ENCODE measurements at places on chromosomes 2 and 18.

DNA sequence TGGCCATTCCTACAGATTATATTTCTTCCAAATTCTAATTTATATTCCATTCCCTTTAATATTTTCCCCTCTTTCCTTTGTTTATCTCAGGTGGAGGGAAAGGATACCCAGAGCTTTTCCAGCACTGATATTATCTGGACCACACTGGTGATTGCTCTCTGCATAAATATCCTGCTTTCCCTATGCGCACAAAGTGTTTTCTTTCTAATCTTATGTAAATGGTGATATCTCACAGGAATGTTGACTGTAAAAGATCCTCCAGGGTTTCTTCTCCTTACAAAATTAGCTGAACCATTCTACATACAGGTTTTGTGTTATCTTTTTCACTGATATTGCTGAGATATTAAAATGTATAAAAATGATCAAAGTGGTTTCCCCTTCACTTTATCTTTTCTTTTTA is 59.1 kb upstream of the GALNT13 start:
- DNase-seq: no peak

DNA sequence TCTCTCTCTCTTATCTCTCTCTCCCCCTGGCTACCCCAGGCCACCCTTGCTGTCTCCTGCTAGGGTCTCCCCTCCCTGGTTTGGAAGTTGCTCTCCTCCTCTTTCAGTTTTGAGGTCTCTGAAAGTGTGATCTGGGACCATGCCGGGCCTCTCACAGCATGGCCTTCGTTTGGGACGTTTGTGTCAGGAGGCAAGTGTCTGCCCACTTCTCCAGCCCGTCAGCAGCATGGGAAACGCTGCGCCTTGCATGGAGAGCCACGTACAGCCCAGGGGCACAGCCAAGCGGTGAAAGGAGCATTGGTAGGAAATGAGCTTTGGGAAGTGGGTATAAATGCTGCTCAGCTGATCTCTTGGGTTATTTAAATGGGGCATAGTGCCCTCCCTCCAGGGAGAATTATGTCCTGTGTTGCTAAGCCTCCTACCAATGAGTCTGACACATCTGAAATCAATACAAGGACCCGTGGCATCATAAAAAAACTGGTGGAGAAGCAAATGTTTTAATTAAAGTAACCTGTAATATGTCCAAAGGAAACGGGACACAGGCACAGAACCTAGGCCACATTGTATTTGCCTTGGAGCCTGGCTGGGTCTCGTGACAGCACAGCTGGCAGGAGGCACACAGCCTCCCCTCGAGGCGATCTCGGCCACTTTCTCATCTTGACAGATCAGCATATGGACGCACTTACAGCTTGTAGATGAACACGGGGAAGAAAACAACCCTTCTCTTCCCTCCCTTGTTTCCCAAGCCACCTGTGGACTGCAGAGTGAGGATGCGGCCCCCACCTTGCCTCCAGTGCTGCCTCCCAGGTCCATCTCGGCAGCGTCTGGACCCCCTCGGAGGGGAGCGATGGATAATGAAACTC is 72.7 kb downstream of the SH3RF3 start:
- DNase-seq: no peak

- DNase-seq: no peak
Measured at GRCh38 chr2:11775384-11775783, 29.0 kb downstream of the LPIN1 start.

DNA sequence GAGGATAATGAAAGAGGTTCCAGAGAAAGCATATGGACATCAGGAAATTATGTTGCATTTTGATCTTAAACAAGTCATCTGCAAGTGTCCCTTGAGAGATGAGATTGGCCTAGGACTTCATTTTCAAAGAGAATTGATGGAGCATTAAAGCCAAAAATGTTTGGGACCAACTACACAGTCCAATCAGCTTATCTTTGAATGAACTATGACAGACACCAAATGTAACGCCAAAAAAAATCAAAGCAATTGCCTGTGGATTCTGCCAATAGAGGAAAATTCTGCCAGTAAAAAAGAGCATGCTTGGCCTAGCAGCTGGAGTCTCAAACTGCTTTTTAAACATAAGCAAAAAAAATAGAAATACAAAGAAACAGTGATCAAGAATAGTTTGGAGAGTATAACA is 594.5 kb upstream of the CHAC2 start:
- DNase-seq: no peak

DNA sequence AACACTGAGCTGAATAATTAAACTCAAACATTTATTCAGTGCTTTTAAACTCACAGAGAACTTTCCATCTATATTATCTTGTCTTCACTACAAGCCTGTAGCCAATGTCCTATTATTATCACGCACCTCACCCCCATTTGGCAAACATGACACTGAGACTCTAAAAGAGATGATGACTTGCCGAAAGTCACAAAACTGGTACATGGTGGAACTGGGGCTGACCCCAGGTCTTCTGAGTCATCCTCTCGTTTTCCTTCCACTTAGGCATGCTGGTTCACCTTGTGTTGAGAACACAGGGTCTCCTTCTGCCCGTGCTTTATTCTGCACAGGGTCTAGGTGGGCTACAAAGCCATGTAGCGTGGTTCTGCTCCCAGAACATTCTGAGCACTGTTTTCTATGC is 230.0 kb upstream of the MGAT5 start:
- no peak for DNase-seq

DNA sequence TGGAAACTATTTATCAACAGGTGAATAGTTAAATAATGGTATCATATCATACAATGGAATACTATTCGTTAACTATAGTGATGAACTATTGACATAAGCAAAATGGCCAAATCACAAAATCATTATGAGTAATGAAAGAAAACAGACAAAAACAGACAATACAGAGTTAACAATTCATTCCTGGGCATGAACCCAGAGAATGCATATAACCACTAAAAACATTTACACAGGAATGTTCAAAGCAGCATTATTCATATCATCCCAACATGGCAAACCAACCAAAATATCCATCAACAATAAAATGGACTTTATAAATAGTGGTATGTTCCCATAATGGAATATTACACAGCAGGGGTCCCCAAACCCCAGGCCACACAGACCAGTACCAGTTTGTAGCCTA is 131.2 kb upstream of the CYP1B1 start:
- no peak for DNase-seq

- DNase-seq: no peak
Measured at GRCh38 chr2:241788572-241788971, 11.9 kb downstream of the GAL3ST2 start.

GRCh38 chr2:50597206-50597605 is 434.7 kb downstream of the NRXN1 start:
- no peak for DNase-seq

GRCh38 chr18:74718312-74718711 is 120.6 kb downstream of the ZNF407 start:
- DNase-seq: no peak

- DNase-seq: no peak
Measured at GRCh38 chr2:181779288-181780021, 99.1 kb upstream of the NEUROD1 start.

DNA sequence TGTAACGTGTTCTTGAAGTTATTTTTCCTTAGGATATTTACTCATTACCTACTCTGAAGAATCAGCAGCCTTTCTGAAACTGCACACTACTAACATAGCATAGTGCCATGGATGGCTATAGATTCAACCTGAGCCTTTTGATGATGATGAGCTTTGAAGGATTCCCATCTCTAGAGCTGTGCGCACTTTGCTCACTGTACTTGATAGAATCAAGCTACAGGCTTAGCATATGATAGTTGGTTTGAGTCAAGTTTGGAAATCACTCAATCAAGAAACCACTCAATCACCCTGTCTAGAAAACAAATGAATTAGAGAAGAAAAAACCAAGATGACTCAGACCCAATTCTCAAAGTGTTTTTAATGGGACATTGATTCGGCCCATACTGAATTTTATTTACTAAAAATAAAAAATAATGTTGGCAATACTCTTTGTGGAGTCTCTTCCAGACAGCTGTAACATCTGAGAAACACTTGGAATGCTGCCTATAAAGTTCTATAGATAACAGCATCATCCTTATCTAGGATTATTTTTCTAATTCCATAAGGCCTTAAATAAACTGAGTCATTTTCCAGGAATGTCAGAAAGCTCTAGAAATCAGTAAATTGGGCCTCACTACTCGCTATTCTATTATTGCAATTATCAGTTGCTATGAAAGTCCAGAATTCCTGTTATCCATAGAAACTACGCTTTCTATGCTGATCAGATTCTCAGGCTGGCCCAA is 259.0 kb upstream of the ERBB4 start:
- DNase-seq: no peak

DNA sequence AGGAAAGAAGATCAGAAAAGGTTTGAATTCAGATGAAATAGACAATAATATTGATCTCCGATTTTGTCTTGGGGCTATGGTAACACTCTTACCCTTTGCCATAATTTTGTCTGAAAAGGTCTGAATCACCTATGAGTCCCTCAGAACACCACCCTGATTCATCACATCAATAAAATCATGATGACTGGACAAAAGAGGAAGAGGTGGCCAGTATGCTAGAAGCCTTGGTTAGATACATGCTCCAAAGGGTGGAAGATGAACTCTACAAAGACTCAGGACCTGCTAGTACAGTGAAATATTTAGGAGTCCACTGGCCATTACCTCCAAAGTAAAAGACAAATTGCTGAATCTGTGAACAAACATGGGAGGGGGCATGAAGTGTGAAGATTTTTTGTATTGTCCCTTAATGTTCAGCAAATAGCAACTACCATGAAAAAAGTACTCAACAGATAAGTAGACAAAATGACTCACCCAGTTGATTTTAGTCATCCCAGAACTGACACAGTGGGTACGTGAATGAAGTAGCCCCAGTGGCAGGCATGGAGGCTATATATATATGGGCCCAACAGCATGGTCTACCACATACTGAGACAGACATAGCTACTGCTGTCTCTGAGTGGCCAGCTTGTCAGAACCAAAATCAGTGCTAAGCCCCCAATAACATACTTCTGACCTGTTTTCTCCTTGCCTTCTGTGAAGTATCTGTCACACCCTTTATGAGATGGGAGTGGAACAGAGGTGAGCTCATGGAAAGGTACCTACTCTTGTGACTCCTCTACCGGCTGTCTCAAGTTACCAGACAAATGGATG is 36.5 kb upstream of the GLS start:
- peak; percentile 64 for DNase-seq

DNA sequence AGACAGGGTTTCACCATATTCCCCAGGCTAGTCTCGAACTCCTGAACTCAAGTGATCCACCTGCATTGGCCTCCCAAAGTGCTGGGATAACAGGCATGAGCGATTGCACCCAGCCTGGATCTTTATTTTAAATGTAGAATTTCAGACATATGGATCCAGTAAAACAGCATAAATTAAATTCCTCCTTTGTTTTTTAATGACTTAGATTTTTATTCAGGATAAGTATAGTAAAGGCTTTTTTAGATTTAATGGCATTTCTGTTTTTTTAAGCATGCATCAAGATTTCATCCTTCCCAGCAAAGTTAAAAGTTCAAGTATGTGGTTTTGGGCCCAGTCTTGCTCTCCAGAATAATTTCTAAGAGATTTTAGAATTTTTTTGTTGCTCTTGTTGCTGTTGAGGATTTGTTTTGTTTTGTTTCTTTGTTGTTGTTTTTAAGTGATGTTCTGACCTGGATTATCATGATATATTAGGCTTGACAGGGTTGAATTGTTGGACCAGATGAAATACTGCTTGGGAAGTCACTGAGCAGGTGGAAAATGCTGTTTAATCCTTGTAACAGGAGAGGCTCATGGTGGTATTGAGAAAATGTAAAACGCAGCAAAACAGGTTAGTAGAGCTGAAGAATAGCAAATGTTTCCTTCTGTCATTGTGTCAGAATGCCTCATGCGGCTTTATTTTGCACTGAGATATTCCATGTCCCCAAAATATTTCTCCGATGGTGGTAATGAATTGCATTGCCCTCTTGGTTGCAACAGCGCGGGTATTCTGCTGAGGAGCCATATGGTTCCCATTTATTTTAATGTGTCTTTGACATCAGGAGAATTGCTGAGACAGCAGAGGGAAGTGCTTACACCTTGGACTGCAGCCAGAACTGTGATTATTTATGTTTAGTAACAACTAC is 147.9 kb downstream of the GALNT3 start:
- no peak for DNase-seq

- DNase-seq: no peak
Measured at GRCh38 chr18:60247103-60247502, 125.5 kb downstream of the MC4R start.

DNA sequence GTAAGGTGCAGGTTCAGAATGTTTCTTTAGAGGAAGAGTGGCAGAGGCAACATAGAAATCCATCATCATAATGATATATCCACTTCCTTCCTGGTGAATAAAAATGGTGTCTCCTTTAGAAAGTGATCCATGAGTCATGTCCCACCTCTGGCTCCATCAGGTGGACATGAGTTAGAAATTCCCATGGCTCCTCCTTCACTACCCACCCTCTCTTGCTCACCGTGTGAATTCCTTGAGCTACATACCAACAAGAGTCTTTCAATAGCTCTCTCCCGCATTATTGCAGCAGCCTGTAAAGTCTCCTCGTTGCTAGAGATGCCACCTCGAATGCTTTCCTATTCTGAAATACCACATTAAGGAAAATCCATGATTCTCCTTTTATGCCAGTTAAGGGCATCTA is 317.6 kb downstream of the LNPK start:
- no peak for DNase-seq

- DNase-seq: no peak
Measured at GRCh38 chr2:238171575-238172187, 12.9 kb downstream of the ERFE start.

GRCh38 chr2:116435648-116436047 is 1378.8 kb upstream of the DDX18 start:
- DNase-seq: no peak

DNA sequence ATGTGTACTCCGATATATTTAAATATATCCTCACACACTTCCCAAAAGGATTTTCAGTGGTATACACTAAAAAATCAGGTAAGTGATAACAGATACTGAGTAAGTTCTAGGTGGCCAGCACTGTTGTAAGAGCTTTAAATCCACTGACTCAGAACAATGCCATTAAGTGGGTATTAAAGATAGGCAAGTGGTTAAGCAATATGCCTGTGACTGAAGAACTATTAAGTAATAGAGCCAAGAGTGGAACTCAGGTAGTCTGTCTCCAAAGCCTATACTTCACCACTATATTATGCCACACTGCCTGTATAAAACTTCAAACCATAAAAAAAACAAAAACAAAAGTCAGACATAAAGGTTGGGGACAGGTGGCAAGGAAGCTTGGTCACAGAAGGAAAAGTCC is 37.2 kb downstream of the THUMPD2 start:
- DNase-seq: no peak

DNA sequence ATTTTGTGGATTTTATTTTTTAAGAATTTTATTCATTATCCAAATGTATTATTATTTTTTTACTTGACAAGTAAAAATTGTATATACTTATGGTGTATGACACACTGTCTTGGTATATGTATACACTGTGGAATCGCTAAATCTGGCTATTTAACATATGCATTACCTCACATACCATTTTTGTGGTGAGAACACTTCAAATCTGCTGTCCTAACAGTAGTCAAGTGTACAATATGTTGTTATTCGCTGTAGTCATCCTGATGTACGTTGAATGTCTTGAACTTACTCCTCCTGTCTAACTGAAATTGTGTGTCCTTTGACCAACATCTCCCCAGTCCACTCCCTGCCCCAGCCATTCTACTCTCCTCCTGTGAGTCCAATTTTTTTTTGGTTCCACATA is 153.2 kb upstream of the PTPRM start:
- no peak for DNase-seq

- no peak for DNase-seq
Measured at GRCh38 chr2:18597618-18598017, 8.2 kb upstream of the NT5C1B start.

Data from LoVo (cell line).